Activated T-helper 1 cell treated with anti-CD3 and anti-CD28 coated beads, Interleukin-2, amount 50 U/mL, for 16 hours (primary cell): ENCODE measurements at places on chromosomes 16 and 17.
A peak's percentile ranks its signal among the peaks of the same experiment; 100 is the strongest.

DNA sequence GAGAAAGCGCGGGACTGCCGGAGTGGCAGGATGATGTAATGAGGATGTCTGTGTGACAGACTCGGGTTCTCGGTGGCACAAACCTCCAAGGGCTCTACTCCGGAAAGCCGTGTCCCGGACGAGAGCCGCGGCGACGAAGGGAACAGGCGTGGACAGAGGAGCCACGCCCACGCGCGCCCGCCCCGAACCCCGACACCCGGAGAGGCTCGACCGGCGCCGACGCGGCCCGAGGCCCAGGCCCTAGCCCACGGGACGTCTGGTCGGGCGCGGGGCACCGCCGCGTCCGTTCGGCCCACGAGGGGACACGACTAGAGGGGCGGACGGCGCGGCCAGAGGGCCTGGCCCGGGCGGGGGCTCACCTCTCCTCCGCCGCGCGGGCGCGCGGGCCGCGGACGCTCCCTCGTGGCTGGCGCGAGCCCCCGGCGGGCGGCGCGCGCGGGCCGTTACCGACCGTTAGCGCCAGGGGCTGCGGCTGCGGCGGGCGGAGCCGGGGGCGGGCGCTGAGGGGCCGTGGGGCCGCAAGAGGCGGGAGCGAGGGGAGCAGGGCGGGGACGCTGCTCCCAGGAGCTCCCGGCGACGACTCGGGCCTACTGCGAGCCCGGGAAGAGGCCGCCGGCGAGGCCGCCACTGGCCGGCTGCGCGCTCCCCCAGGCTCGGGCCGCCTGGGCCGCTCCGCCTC, 2.1 kb upstream of the IRX5 start:
- DNase-seq, result no peak

GRCh38 chr16:12429756-12430155, 373.9 kb downstream of the CPPED1 start:
- DNase-seq, result no peak

GRCh38 chr17:3667366-3668278, 756 bp downstream of the TAX1BP3 start:
- DNase-seq, result no peak

DNA sequence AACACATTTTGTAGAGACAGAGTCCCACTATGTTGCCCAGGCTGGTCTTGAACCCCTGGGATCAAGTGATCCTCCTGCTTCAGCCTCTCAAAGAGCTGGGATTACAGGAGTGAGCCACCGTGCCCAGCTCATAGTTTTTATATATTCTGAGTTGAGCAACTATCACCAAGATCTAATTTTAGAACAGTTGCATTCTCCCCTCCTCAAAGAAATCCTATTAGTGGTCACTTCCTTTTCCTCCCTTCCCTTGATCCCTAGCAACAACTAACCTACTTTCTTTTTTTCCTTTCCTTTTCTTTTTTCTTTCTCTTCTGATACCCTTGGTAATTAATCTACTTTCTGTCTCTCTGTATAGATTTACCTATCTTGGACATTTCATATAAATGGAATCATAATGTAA, 61.5 kb upstream of the B4GALNT2 start:
- DNase-seq, result no peak

GRCh38 chr17:47713980-47714700, 18.9 kb upstream of the TBX21 start:
- DNase-seq, result no peak

- no peak for DNase-seq
Observed at GRCh38 chr17:17935321-17936271, 36.6 kb downstream of the TOM1L2 start.

DNA sequence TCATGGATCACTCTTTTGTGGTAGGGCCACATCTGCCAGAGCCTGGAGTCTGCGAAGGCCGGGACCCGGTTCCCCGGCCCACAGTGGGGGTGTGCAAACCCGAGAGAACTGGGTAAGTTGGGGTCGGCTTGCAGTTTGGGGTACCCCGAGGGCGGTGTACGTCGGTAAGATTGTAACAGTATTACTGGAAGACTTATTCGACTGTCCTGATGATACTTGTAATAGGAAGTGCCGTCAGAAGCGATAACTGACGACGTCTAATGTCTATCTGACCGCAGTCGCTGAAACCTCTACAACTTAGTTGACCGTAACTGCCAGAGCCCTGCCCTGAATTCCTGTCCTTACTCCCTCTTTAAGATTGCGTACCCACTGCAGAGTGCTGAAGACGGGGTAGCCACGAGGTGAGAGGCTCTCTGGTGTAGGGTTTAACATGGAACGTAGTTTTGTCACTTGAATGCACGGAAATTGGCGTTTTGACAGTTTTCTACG, 24.0 kb downstream of the TRPV2 start:
- no peak for DNase-seq

DNA sequence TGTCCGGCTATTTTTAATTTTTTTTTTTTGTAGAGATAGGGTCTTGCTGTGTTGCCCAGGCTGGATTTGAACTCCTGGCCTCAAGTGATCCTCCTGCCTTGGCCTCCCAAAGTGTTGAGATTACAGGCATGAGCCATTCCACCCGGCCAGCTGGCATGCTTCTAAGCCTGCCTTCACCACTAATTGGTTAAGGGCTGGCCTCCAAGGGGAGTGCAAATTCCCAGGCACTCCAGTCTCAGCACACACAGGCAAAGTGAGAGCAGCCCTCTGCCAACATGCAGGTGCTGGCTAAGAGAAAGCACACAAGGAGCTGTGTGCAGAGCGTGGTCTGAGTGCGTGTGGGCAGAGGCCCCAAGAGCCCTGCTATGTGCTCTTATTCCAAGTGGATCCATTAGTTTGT, 149.8 kb upstream of the HS3ST2 start:
- no peak for DNase-seq

- peak; percentile 11 for DNase-seq
Observed at GRCh38 chr16:80027007-80027965, 426.7 kb upstream of the MAF start.

- no peak for DNase-seq
Observed at GRCh38 chr17:12537436-12537835, 128.3 kb upstream of the MYOCD start.

- no peak for DNase-seq
Observed at GRCh38 chr16:17162560-17162959, 308.2 kb downstream of the XYLT1 start.

DNA sequence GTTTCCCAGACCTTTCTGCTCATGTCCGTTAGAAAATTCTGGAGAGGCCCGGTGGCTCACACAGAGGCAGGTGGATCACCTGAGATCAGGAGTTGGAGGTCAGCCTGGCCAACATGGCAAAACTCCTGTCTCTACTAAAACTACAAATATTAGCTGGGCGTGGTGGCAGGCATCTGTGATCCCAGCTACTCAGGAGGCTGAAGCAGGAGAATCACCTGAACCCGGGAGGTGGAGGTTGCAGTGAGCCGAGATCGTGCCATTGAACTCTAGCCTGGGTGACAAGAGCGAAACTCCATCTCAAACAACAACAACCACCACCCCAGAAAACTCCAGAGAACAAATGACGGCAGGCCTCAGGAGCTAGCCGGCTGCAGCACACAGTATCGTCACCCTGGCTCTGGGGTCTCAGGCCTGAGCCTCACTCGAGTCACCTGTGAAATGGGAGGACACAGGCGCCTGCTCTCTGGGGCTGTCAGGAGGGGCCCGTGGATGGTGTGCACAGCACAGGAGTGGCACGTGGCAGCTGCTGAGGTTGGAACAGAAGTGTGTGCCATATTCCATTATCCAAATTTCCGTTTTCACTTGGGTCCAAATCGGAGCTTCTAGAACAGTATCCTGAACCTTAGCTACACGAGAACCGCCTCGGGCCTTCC, 3.3 kb upstream of the SLC38A8 start:
- DNase-seq, result no peak

DNA sequence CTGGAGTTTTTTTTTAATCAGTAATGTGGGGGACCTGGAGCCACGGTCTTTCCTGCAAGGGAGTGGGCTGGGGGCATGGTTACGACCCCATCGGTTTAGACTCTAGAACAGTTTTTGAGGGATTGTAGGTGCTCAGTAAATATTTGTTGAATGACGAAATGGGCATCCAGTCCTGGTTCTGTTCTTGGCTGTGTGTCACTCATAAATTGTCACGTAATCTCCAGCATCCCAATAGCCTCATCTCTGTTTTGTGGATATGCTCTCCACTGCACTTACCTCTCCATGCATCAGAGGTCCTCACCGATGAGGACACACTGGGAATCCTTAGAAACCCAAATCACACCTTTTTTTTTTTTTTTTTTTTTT, 497 bp upstream of the SLC38A7 start:
- DNase-seq, result no peak

GRCh38 chr16:88056212-88056611, 105.0 kb downstream of the BANP start:
- no peak for DNase-seq

DNA sequence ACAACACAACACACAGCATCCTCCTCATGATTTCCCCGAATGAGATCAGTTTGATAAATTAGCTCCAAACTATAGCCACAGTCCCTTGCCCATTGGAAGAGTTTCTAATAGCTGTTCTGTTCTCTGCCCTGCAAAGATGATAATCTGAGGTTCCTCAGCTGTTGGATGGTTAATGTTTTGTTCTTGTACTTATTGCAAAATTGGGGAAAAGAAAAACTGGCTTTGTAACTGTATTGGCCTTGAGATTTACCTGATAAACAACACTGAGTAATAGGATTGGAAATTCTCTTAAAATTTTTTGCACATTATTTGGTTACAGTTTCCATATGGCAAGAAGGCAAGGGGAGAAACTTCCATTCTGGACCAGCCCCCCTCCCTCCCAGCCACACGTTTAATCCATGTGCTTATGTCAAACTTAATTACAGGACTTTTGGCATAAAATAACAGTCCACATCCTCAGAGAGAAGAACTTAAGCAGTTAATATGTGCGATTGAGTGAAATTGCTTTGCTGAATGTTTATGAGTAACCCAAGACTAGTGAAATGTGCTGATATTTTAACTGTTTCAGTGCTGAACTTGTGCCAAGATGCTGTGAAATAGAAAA, 119.1 kb upstream of the ZFHX3 start:
- DNase-seq, result no peak

DNA sequence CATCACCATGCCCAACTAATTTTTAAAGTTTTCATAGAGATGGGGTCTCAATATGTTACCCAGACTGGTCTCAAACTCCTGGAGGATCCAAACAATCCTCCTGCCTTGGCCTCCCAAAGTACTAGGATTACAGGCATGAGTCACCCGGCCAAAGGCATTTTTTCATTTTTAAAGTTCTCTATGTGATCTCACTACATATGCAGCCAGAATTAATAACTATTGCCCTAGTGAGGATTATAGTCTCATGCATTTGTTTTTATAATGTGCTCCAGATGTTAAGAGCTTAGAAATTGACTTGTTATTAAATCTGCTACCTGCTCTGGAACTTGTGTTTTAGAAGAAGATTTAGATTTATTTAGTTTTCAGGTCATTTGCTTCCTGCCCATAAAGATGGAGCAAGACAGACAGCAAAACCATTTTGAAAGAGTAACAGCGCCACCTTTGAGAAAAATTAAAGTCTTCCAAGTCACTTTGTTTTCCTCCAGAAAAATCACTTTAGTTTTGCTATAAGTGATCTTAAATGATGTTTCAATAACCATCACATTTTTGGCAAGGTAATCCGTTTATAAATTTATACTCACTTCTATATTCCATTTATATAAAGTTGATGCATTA, 79.5 kb downstream of the CA4 start:
- no peak for DNase-seq

- DNase-seq, result no peak
Observed at GRCh38 chr17:67810464-67810863, 14.8 kb upstream of the BPTF start.

DNA sequence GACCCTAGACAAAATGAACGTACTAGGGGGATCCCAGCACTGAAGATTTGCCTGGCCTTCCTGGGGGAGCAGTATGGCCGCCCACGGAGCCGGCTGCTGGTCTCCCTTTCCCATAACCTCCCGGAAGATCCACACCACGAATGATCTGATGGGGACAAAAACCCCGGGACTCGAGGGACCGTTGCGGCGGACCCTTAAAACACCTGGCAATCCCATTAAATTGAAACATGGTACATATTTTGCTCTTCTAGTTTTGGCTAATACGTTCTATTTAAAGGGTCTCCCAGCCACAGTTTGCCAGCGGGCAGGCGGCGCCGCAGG, 45.2 kb upstream of the LCMT1 start:
- DNase-seq, result no peak

DNA sequence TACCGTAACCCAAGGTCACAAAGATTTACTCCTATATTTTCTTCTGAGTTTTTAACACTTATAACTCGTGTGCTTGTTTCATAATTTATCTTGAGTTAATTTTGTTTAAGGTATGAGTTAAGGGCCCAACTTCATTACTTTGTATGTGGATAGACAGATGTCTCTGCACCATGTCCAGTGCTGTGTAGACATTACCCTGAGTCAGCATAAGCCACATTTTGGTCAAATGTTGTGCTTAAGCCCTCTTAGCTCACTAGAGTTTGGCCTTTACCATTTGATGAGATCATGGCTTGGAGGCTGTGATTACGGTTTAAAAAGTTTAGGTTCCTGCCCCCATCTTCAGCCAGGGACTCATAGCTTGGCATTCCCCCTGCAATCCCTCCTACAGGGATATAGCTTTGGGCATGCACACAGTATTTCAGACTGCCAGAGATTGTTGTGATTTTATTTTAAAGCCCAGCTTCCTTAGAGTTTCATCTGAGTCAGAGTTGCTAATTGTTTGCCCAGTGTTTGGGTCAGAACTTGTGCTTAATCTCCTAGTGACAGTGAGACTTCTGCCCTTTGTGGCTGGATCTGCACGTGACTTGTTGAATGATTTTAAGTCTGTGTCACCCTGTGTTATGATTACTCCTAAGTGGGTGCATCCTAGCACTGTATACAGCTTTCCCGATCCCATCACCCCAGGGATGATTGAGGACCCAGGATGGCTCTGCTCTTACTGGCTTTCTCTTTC, 393.1 kb downstream of the CNTNAP4 start:
- DNase-seq, result no peak

GRCh38 chr17:50211249-50212120, 10.1 kb upstream of the COL1A1 start:
- no peak for DNase-seq

DNA sequence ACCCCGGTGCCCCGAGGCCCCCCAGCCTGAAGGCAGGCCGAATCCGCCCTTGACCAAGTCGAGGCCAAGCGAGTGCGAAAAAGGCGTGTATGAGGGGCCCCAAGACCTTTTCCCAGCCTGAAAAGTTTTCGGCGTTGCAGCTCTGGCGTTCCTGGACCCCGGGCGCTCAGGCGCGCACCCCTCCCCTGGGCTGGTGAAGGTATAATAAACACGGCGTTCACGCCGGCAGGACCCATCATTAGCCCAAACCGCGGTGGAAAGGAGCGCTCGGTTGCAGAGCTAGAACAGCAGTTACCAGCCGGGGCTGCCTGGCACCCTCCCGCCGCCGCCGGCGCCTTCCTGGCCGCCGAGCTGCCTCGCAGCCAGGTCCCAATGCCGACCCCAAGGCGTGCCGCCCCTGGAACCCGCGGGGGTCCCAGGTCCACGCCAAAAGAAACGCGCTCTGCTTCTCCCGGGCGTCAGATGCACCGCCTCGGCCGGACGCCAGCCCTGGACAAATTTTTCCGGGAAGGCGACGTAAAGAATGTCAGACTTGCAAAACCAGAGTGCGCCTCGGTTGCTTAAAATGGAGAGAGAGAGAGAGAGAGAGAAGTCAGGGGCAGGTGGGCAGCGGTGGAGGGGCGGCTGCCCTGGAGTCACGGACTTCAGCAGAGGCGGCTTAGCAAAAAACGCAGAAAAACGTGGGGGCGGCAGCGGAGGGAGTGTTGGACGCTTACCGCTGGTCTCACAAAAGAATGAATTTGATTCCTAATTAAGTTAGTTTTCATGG, 11.5 kb upstream of the FOXF1 start:
- DNase-seq, result no peak
